Stimulated activated CD8-positive, alpha-beta memory T cell treated with anti-CD3 and anti-CD28 coated beads, Interleukin-15, amount 100 ng/mL, for 4 hours (primary cell): ENCODE measurements at places on chromosomes 5 and 9.

- DNase-seq, result no peak
Observed at GRCh38 chr5:57779383-57780223, 297.0 kb upstream of the ACTBL2 start.

DNA sequence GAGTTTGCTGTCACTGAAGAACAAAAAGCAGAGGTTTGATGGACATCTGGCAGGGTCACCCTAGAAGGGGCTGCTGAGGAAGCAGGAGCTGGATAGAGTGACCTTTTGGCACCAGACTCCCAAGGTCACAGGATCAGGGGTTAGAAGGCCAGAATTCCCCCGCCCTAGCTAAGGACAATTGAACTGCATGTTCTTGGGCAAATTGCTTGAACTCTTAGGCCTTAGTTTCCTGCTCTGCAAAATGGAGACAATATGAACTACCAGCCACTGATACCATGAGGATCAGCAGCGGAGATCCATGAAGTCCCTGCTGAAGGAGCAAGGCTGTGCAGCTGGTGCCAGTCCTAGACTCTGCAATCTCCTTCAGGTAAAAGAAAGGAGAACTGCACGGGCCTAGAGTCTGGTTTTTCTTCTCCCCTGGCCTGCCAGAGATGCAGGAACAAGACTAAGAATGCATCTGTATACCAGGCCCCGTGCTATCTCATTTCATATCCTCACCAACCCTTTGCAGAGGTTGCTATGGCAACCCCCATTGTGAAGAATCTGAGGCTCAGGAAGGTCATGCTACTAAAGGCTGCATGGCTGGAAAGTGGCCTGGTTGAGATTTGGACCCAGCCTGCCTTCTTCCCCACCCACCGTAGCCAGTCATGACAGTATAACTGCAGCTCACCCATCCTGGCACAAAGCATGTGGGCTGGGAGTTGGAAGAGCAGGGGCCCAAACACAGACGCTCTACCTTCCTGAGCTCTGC is 33.7 kb downstream of the CAMK2A start:
- DNase-seq, result no peak

- no peak for DNase-seq
Observed at GRCh38 chr5:132265336-132266030, 8.0 kb downstream of the PDLIM4 start.

GRCh38 chr5:58932057-58932612 is 349.3 kb downstream of the RAB3C start:
- no peak for DNase-seq

DNA sequence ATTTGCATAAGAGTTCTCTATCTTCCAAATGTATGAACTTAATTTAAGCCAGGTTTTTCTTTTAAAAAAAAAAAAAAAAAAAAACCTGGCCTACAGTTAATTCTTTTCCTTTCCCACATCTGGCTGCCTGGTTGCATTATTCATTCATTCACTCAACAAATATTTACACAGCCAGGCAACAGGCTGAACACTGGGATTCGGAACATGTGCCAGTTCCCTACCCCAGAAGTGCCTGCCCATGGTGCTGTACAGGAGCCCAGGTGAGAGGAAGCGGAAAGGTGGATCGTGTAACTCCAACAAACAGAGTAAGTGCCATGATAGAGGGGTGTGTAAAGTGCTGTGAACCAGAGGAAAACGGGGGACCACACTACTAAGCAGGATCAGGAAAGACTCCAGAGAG is 93.6 kb downstream of the CDK5RAP2 start:
- DNase-seq, result no peak

GRCh38 chr5:147643142-147643541 is 133.3 kb upstream of the DPYSL3 start:
- DNase-seq, result no peak

- DNase-seq, result no peak
Observed at GRCh38 chr5:147084702-147085101, 150.1 kb upstream of the STK32A start.

DNA sequence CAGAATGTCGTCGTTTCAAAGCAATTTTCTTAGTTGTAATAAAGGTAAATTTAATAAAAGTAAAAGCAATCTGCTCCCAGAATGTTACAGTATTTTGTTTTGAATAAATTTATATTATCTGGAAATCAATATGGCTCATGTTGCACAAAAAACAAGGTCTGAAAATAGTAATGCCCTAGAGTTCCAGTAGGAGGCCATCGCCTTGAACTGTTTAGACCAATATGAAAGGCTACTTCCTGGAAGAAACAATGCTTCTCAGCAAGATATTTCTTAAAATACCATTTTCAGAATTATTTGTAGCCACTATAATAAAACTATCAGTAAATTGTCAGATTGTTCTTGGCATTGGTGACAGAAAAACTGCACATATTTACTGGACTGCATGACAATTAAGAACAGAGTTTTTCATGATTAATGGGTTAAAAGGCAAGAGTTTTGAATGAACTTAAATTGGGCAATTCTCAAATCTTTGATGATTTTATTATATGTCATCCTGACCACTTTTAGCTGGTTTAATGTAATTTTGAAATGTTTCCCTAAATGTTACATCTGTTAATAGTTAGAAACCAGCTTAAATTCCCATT is 153.2 kb downstream of the COMMD10 start:
- DNase-seq, result no peak

DNA sequence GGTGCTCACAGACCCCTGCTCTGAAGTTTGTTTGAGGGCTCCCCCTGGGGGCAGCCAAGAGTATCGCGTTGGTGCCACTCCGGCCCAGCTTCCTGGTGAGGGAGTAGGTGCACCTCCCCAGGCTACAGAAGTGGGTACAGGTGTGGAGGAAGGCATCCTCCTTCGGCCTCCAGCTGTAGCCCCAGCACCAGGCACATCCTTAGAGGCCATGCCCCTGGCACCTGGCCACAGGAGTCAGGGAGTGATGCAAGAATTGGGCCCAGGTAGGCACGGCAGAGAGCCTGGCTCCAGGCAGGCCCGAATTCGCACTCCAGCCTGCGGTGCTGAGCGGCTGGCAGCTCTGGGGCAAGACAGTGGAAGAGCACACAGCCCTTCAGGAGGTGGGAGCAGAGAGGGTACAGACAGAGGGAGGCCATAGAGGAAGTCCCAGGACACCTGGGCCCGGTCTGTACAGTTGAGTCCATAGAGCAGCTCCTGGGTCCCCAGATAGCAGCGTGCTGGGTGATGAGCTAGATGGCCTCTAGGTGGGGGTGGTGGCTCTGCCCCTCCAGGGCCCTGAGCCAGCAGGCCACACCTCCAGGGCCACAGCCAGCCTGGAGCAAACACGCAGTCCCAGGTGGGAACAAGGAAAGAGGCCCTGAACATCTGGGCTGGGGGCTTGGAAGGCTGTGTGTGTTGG is 2.4 kb downstream of the SAPCD2 start:
- DNase-seq, result peak; percentile 76

- no peak for DNase-seq
Observed at GRCh38 chr5:41527201-41527779, 16.9 kb upstream of the PLCXD3 start.

DNA sequence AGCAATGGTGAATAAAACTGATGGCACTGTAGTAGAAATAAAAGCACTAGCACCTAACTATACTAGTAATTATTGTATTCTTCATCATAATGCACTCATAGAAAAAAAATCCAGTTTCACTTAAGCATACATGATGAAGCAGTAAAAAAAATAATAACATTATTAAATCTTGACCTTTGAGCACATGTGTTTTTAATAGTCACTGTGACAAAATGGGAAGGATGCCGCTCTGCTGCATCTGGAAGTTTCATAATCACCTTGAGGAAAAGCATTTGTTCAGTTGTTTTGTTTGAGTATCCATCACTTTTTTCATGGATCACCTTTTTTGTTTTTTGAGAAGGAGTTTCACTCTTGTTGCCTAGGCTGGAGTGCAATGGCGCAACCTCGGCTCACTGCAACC is 13.2 kb downstream of the OR2K2 start:
- DNase-seq, result no peak
